NCI-H2029 treated with DMSO at 0.1 percent for 48 hours (cell line): ENCODE measurements at places on chromosomes 3 and 15.

DNA sequence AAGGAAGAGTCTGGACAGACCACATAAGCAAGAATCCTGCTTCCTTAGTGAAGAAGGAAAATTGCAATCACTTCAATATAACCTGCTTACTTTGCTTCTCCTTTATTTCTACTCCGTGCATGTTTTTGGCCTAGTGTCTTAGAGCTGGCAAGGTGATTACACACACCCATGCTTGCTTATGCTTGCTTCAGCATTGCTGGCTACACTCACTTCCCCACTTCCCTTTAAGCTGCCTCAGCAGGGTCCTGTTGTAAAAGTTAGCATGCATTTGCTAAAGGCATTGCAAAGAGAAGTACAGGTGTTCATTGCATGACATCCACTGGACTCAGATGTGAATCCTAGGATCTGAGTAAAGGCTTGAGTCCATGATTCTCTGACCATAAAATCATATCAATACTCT is 47.5 kb upstream of the STT3B start:
- DNase-seq, result no peak

DNA sequence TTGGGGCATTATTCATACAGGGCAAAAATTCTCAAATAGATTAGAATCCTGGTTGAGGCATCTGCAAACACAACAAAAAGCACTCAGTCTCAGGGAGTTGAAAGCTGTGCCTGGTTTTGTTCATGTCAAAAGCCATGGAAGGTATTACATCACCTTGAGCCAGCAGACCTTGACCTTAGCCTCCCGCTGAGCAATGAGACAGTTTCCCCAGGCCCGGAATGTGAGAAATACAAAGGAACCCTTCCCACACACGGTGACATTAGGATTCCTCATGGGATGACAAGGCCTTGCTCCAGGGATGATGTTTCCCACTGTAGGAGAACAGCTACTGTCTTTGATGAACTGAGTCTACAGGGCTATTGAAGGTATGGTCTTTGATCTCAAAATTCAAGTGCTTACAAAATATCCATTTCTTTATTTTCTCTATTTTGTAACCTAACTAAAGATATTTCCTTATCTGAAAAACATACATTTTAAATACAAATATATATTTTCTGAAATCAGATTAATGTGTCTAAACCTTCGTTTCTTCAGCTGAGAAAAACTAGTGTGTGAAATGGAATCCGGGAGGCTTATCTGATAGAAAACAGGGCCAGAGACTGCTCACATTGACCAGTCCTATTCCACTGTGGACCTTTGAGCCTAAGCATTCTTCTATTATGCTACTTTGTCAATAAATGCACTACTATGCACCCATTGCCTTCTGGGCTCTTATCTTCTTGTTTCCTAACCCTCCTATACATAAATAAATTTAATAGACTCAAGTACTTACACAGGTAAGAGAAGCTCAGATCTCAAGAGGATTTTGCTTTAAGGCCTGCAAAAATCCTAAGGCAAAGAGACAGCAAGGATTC is 298.2 kb downstream of the KBTBD8 start:
- no peak for DNase-seq

DNA sequence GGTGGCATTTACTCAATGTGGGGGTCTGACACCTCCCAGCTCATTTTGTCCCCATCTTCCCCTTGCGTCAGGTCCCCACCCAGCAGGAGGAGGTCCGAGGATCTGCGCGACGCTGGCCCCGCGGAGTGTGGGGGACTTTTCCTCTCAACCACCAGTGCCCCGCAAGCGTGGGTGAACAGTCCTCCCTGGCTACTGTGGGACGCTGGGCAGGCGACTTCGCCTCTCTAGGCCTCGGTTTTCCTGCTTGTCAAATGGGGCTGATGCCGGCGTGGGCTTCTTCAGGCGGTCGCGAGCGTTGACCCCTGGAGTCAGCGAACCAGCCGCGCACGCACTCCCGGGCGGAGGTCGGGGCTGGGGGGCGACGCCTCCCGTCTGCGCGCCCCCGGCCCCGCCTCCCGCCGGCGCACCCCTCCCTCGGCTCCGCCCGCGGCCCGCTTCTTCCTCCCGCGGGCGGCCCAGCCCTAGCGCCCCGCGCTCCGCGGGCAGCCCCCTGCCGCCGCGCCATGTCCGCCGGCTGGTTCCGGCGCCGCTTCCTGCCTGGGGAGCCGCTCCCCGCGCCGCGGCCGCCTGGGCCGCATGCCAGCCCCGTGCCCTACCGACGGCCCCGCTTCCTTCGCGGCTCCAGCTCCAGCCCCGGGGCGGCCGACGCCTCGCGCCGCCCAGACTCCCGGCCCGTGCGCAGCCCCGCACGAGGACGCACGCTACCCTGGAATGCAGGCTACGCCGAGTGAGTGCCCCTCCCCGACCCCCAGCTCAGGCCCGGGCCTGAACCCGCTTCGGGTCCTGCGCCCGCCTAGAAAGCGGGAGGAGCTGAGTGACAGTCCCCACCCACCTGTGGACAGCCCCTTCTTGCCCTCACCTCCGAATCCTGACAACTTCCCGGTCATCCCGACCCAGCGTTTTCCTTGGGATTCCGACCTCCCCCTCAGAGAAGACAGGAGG is at the start of gene PPM1M:
PPM1M (plus strand) TSS at position 438 of the 942 bp plus-strand sequence; CDS start at position 504, 66 bp downstream.
- no peak for DNase-seq

- DNase-seq, result no peak
Measured at GRCh38 chr15:62706317-62706716, 336.2 kb upstream of the TPM1 start.

DNA sequence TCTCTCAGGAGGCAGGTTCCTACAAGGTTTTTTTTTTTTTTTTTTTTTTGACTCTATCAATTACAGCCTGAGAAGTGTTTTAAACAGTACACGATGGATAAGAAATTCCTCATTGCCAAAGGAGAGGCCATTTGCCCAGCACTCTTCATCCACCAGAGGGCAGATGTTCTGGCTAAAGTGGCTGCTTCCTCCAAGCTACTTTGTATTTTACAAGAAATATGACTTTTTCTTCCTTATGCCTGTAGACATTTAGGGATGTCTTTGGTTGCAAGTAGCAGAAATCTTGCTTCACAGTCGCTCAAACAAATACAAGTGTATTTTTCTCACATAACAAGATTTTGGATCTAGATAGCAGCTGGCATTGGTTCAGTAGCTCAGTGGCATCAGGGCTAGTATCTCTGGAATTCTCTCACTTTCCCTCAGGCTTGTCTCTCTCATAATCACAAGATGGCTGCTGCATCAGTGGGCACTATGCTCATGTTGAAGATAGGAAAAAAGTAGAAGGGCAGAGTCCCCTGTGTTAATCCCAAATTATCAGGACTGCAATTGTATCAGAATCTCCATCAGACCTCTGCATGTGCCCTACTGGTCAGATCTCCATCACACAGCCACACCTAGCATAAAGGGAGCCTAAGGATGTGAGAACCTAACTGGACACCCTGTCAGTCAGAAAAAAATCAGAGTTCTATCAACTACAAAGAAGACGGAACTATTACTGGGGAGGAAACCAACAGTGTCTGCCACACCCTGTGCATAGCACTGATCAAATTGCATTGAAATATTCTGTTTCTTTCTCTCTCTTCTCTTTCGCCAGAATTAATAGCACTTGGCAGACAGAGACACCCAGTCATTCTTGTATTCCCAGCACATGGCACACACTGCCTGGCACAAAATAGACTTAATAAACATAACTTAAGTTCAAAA is 138.9 kb upstream of the COL8A1 start:
- DNase-seq, result no peak

DNA sequence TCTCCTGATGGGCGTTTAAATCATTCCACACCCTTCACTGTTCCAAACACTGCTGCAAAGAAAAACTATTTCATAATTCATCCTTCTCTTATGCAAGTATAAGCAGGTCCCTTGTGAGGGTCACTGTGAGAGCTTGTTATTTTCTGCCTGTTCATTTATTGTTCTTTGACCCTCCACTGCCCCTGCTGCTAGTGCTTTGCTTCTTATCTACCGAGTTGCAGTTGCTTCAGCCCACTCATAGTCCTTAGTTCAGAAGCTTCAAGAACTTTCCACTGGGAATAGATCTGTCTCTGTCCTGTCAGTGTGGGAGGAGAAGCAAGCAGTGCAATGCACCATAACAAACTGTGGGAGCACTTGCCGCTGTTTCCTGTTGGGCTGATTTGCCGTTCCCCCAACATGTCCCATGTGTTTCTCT is 39.8 kb downstream of the RIOX2 start:
- DNase-seq, result no peak
